Airway epithelial cell (primary cell): ENCODE measurements at places on chromosomes 16 and 17. TPM values are rescaled to one million over a fixed set of nuclear protein-coding genes. Genes with fewer than 3 reads are reported as not detected.

The SMTNL2 gene
- not detected in 2 replicates for total RNA-seq

The RAPGEFL1 gene
- total RNA-seq = 58.6 and 63.5 TPM in 2 replicates

The KRTAP4-4 gene
- total RNA-seq = not detected in 2 replicates

The MPP2 gene
- total RNA-seq = 1.3 and 1.8 TPM in 2 replicates

The CIITA gene
- 0.07 and 1.3 TPM in 2 replicates for total RNA-seq

The KCTD11 gene
- total RNA-seq = 48.4 and 61.1 TPM in 2 replicates

The CCDC40 gene
- 0.19 and 0.99 TPM in 2 replicates for total RNA-seq

The PLCG2 gene
- total RNA-seq = 1.3 and 2.5 TPM in 2 replicates

The MPV17L gene
- total RNA-seq = 0.35 and 0.60 TPM in 2 replicates

The STX1B gene
- 0.05 and 1.1 TPM in 2 replicates for total RNA-seq

The TPSD1 gene
- total RNA-seq = not detected in 2 replicates

The TNFRSF17 gene
- not detected in 2 replicates for total RNA-seq

The YPEL3 gene
- 16.1 and 21.9 TPM in 2 replicates for total RNA-seq
